ENCODE measurements at places on chromosomes 1 and 21.

DNA sequence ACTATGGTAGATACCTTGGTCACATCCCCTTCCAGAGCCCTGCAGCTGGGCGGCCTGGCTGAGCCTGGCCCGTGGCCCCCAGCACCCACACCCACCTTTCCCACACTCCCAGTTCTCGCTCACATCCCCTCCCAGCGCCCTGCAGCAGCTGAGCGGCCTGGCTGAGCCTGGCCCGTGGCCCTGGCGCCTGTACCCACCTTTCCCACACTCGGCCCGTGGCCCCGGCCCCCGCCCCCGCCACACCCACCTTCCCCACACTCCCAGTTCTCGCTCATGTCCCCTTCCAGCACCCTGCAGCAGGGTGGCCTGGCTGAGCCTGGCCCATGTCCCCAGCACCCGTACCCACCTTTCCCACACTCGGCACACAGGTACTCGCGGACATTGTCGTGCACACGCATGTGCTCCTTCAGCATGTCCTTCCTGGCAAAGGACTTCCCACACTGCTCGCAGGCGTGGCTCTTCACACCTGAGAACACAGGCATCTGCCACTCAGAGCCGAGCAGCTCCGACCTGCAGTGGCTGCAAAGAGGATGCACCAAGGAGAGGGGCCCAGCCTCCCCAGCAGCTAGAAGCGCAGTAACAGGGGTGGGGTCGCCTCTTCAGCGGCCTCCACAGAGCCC lies 52.5 kb upstream of the RIPK4 start:
- no peak for DNase-seq

GRCh38 chr1:57422271-57423134 lies 1.4 kb downstream of the DAB1 start:
- no peak for DNase-seq

DNA sequence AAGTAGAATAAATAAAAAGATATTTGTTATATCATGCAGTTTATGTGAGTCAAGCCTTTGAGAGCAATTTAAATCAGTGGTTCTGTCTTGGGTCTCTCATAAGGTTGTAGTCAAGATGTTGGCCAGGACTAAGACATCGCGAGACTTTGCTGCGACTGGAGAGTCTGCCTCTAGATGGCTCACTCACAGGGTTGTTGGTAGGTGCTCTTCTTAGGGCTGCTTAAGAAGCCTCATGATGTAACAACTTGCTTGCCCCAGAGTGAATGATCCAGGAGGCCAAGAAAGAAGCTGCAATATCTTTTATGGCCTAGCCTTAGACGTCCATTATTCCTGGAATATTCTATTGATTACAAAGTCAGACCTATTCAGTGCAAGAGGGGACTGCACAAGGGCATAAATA lies 73.1 kb upstream of the CACHD1 start:
- DNase-seq, result no peak

DNA sequence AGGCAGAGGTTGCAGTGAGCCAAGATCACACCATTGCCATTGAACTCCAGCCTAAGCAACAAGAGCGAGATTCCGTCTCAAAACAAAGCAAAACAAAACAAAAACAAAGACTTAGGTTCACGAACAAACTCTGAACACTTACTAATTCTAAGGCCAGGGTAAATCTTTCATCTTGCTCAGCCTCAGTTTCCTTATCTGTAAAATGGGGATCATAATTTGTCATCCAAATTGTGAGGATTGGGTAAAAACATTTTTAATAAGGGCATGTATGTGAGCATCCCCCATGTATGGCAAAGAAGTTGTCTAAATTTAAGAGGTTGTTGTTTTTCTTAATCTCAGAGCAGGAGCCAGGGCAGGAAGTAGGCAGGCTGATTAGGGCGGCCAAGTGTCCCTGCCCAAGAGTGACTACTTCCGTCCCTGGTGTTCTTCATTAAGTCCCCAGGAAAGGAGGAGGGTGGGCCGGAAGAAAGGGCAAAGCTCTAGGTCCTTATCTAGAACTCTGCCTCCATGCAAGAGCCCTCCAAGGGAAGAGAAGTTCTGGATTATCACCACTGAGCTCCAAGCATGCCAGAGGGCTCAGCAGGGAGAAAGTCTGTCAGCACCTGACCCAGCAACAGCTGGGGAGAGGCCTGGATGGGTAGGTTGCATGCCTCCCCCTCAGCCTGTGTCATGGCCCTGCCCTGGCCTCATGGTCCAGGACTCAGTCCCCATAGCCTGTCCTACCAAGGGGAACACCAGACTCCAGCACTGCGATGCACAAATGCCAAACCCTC lies 49.9 kb upstream of the CLIC4 start:
- no peak for DNase-seq

GRCh38 chr1:788835-789234 lies 102.4 kb upstream of the OR4F16 start:
- DNase-seq, result no peak

DNA sequence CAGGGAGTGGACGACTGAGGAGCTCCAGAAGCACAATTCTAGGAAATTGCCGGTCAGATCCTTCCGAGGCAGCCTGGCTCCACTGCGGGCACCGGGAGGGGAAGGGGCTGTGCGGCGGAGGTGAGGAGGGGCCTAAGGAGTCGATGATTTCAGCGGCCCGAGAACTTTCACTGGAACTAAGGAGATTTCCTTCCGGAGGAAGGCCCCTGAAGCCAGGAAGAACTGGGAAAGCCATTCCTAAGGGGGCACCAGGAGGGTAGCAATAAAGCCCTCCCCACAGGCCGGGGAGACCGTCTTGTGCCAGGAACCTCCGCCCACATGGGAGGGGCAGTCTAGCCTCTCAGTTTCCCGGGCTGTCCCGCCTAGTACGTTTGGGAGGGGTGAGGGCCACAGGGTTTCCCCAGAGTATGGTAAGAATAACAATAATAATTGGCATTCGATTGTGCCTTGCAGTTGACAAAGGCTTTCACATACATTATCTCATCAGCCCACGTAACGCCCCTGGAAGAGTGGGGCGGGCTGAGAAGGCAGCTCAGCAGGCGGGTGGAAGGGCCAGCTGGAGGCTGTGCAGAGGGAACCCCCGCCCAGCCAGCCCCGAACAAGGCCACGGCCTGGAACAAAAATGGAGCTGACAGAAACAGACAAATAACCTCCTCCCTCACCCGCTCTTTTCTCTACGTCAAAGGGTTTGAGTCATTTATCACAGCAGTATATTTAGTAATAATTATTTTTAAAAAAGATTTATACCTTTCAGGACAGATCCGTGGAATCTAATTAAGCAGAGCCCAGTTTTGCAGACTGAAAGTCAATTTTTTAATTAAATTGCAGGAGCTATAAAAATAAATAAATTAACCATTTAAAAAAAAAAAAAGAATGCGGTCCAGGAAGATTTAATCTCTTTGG lies 19.8 kb downstream of the NPR1 start:
- DNase-seq, result no peak

DNA sequence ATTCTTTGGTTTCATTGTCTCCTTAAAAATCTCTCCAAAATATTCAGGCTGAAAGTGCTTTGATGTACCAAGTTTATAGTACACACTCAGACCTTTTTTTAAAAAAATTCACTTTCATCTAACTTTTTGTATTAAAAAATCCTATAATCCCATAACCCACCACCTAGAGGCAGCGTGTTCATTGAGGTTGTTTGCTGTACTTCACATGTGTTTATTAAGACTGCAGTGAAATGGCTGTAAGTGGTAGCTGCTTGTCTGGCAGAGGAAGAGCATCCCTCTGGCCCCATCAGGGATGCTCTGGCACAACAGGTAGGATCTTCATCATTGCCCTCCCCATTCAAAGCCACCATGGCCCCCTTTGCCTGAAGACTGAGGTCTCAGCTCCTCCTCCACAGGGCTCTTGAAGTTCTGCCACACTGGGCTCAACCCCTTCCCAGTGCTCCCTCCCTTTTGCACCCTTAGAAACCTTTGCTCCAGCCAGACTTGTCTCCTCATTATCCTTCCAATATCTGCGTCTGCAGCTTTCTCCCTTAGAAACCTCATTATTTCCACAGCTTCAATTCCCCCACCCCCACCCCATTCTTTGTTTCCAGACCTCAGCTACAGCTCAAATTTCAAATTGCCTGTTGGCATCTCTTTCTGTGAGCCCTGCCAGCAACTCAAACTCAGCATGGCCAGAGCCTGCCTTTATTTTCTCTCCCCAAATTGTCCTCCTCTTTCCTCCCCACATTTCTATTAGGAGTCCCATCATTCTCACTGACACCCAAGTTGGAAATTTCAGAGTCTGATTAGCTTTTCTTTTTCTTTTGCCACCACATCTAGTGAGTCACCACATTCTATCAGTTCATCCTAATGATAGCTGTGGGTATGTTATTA lies 369.6 kb upstream of the USP24 start:
- DNase-seq, result no peak

DNA sequence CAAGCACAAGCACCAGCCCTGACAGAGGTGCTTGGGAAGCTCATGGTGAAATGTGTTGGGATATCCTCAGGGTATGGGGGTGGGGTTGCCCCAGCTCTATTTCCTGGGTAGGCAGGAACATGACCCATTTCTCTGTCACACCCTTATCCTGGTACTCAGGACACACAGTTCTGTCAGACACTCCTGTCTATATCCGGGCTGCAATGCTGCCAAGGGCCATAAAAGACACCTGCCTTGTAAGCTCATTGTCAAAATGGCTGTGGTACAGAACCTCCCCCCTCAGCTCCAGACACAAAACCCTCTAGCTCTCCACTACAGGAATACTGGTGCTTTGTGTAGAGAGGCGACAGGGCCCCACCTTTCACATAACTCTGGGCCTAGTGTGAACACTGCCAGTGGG lies 636.7 kb downstream of the PLA2G4A start:
- no peak for DNase-seq

DNA sequence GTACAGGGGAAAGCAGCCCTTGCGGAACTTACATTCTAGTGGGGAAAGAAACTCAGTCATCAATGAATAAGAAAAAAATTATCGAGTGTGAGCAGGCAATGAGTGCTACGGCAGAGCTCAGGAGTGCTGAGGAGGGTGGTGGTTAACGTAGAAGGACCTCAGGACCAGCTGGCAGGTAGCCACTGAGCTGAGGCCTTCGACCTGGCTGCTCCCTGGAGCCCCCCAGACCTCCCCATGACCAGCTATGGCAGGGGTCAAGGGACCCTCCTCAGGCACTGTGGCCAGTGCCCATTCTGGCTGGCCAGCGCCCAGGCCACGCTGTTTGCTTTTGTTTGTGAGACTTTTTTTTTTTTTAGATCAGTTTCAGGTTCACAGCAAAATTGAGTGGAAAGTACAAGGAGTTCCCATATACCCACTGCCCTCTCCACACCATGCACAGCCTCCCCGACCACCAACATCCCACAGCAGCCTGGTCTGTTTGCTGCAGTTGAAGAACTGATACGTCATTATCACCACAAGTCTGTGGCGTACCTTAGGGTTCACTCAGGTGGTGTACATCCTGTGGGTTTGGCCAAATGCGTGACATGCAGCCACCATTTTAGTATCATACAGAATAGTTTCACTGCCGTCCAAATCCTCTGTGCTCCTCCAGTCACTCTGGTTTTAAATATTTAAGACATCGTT lies 11.8 kb upstream of the TTC22 start:
- DNase-seq, result no peak

DNA sequence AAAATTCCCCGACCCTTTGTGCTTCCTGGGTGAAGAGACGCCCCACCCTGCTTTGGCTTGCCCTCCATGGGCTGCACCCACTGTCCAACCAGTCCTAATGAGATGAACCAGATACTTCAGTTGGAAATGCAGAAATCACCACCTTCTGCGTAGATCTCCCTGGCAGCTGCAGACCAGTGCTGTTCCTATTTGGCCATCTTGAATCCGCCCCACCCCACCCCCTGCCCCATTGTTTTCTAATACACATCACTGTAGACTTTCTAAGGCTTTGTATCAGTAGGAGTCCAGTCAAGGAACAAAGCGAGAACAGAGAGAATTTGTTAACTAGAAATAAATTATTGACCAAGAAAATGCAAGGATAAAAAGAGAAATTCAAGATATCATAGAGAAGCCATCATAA lies 178.2 kb downstream of the KCNK2 start:
- no peak for DNase-seq

DNA sequence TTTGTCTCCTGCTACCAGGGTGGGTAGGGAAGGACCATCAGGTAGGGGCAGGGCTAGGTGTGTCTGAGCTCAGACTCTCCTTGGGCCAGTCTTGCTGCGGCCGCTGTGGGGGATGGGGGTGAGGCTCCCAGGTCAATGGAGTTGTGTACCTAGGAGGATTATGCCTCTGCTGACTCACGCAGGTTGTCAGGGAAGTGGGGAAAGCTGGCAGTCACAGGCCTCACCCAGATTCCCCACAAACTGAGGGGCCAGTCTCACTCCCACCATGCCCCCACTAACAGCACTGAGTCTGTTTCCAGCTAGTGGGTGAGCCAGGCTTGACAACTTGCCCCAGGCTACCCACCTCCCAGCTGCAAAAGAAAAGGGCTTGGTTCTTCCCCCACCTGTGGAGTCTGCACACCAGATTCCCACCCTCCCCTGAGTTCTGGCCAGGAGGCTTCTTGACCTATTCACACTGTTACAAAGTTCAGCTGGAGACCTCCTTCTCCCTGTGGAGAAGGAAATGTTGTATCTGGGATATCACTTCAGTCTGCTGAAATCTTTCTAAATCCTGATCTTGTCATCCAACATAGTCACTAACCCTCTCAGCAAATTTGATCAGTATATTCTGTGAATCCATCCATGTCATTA lies 69.2 kb upstream of the GJA8 start:
- DNase-seq, result no peak

- no peak for DNase-seq
These were observed 711 bp downstream of the GADD45A start for GRCh38 chr1:67685558-67686266.

DNA sequence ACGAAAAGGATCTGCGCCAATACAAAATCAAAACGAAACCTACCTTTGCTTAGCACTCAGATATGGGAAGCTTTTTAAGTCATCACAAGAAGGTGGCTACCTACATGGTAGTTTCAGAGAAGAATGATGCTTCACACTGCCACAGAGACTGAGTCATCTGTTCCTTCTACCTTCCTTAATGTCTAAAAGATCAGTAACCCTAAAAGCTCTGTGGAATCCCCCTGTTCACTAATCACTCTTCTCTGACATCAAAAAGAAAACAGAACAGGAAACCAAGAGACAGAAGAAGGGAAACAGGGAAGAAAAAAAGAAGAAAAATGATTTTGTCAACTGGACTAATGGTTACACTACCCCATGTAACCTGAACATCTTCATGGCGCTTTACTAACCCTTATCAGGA lies 177.2 kb downstream of the SMYD3 start:
- no peak for DNase-seq

DNA sequence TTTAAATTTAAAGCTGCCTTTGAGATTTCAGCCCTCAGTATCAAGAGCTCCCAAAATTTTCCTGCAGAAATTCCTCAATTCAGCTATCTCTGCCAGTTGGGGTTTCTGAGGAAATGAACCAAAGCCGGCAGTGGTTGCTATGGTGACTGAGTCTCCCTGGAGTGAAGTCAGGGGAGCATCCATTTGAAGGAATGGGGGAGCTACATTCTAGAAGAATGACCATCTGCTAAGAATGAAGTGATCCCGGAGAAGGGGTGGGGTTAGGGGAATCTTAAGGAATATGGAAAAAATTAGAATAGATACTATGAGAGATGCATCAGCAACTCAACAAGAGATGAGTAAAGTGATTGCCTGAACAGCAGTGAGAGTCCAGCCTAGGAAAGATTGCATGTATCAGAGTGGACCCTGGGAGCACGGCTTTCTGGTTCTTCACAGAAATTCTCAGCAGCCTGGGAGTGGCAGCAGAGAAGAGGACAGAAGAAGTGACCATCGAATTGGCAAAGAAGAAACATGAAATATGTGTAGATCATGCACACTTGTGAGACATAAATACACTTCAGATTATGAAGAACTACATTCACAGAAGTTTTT lies 94.7 kb downstream of the CHD1L start:
- no peak for DNase-seq

All from HFFc6 (cell line).